ENCODE measurements at places on chromosomes 4 and X.
A peak's percentile ranks its signal among the peaks of the same experiment; 100 is the strongest.

DNA sequence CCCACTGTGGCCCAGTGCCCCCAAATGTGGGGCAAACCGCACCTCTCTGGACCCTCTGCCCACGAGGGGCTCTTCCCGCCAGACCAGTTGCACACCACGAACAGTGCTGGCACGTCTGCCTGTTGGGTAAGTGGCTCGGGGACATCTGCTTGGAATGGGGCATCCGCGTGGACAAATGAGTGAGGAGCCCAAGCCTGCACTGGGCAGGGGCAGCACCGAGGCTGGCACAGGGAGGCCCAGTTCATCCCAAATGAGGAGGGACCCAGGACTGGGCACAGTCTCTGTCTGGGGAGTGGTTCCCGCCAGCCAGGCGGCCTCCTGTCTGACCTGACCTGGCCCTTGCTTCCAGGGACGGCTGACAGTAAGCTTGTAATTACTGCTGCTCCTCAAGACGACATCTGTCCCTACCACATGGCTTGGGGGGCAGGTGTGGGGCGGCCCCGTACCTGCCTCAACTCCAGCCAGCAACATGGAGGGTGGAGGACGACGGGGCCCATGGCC lies 3.2 kb downstream of the SPON2 start:
- DNase-seq = no peak

- DNase-seq = no peak
These were observed 278.0 kb downstream of the PDGFC start for GRCh38 chr4:156693557-156693956.

- DNase-seq = no peak
These were observed 63.7 kb downstream of the STK32B start for GRCh38 chr4:5114950-5115349.

- DNase-seq = no peak
These were observed 140.2 kb upstream of the TBL1X start for GRCh38 chrX:9324676-9325075.

- DNase-seq = no peak
These were observed 656.9 kb upstream of the CPEB2 start for GRCh38 chr4:14345356-14345775.

DNA sequence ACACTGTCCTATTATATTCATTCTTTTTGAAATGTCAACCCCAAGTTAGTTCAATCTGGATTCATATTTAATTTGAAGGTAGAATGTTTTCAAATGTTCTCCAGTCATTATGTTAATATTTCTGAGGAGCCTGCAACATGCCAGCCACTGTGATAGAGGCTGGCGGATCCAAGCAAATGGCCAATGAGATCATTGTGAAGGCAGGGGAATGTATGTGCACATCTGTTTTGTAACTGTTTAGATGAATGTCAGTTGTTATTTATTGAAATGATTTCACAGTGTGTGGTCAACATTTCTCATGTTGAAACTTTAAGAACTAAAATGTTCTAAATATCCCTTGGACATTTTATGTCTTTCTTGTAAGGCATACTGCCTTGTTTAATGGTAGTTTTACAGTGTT lies 1.6 kb downstream of the CXCL1 start:
- DNase-seq = no peak

DNA sequence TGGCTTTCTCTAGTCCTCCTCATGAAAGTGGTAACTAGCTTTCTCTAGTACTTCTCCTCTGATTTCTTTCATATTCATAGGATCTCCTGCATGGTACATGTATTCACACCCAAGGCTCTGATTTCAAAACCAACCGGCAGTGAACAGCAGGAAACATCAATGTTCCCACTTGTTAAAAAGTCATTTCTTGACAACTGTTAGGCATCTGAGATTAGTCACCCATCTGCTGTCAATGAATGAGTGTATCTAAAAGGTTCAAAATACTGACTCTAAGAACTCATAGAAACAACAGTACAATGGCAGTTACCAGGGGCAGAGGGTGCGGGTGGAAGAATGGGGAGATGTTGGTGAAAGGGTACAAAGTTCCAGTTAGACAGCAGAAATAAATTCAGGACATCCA lies 31.5 kb upstream of the PUDP start:
- DNase-seq = no peak

DNA sequence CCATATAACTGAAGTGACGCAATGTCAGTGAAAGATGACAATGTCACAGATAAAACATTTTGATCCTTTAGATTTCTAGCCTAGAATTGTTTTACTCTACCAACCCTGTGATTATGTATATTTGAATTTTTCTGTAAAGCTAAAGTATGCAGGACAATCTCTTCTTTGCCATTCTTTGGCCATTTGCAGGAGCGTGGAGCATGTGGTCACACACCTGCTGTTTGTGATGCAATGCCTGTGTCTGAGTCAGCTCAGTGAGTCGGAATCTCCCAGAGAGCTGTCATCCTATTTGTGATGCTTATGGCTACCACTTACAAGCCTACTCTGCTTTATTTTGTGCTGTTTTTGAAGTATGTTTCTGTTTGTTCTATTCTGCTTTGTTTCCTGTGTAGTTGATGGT lies 214.5 kb downstream of the NAF1 start:
- no peak for DNase-seq

GRCh38 chr4:168572002-168572401 lies 75.2 kb downstream of the PALLD start:
- DNase-seq = no peak

GRCh38 chr4:142334931-142335330 lies 511.2 kb downstream of the INPP4B start:
- no peak for DNase-seq

- no peak for DNase-seq
These were observed 120.2 kb upstream of the ADGRL3 start for GRCh38 chr4:61079976-61080375.

GRCh38 chr4:133150486-133151340 lies 1.6 kb downstream of the PCDH10 start:
- peak; percentile 55 for DNase-seq

DNA sequence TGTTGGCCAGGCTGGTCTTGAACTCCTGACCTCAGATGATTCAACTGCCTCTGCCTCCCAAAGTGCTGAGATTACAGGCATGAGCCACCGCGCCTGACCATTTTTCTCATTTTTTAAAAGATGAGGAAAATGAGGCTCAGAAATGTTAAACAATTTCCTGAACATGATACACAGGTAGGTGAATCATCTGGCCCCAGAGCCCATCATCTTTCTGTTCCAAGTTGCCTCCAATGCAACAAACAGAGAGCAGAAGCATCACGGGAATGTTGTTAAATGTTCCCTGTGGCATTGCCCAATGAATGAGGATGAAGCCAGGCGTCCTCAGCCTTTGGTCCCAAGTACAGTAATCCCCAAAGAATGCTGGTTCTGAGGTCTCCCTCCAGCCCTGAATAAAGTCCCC lies 31.3 kb upstream of the ANXA5 start:
- DNase-seq = no peak

- DNase-seq = no peak
These were observed 2.4 kb downstream of the SLC49A3 start for GRCh38 chr4:686413-687040.

DNA sequence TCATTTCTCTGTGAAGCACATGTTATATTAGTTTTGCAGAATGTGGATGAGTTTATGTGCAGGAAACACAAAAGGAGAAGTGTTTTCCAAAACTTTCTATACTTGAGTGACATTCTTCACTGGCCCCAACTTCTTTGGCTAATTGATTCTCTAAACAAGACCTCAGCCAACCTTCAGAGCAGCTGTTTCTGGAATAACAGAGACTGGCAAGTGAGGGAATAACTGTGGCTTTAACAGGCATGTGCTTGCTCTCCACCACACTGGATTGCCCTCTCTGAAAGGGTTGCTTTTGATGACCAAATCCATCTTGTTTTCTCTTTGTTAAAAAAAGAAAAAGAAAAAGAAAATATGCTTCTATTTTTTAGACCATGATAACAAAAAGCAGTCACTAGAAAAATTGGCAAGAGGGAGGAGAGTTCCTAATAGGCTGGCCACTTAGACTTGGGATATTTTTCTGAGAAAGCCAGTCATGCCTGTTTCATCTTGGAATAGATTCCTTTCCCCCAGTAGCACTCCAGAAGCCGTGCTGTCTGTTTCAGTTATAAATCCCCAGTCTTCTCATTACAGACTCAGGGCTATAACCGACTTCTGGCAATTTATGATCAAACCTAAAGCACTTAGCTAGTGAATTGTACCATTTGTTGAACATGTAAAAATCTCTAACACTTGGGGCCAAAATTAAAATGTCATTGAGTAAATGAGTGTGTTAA lies 295.0 kb upstream of the NR3C2 start:
- DNase-seq = no peak

DNA sequence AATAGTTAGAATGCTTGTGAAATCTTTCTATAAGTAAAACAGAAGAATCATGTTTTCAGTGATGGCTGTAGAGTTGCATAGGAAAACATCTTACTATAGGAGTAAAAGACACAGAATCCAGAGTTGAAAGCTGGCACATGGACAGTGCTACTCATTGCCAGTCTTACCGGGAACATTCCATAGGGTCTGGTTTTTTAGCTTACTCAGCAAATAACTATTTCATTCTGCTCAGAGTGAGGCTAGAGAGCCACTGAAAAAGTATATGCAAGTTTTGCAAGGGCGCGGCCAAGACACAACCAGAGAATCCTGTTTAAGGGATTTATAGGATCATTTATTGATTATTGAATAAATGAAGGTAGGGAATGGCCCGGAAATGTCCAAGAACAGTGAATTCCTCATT lies 60.3 kb downstream of the MTHFD2L start:
- DNase-seq = no peak

DNA sequence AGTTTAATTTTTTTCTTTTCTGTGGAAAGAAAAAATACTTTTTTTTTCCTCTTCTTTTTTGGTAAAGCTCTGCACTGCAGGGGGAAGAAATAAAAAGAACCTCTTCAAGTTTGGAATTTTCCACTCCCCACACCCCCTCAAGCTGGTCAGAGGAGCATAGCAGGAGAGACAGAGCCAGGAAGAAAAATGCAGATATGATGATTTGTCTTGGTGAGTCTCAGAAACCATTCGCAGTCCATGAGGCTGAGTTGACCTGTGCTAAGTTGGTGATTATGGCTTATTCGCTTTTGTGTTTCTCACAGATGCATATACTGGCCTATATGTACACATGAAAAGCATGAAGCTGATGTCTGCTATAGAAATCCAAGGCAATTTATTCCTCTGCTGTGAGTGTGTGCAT lies 205.9 kb downstream of the LDB2 start:
- DNase-seq = no peak

DNA sequence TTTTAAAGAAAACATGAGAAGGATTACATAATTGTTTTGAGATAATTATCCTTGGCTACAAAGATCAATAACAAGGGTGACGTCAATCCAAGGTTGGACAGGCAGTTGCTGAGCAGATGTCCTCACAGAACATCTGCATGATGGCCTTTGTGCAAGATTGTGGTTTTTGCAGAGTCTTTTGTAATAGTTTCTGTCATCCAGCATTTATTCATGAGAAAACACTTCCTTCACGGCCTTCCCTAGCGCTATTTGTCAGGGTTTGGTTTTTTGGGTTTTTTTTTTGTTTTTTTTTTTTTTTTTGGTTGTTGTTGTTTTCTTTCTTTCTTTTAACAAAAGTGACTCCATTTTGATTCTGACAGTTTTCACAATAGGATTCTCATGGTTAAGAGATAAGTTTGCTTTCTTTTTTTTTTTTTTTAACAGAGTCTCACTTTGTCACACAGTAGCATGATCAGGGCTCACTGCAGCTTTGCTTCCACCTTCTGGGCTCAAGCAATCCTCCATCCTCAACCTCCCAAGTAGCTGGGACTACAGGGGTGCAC lies 31.5 kb upstream of the ELF2 start:
- DNase-seq = no peak

GRCh38 chr4:143554728-143555597 lies 41.5 kb downstream of the SMARCA5 start:
- no peak for DNase-seq

DNA sequence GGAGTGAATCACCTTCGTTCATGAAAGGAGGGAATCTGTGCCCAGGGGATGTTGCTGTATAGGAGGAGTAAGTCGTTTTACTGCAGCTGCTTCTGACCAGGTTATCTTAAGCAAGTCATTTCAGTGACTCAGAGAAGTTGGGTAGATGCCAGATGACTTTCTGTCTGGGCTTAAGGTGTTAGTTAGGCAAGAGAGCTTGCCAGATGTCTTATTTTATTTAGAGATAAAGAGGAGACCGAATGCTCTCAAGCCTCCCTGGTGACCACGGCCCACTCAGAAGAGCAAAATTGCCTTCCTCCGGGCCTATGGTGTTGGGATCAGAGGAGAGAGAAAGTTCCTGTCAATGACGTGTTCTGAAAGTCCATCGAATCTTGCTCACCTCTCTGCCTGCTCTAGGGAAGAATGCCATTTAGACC lies 16.3 kb upstream of the ZNF827 start:
- DNase-seq = no peak

- no peak for DNase-seq
These were observed 414.3 kb upstream of the RPS6KA3 start for GRCh38 chrX:20680998-20681397.

DNA sequence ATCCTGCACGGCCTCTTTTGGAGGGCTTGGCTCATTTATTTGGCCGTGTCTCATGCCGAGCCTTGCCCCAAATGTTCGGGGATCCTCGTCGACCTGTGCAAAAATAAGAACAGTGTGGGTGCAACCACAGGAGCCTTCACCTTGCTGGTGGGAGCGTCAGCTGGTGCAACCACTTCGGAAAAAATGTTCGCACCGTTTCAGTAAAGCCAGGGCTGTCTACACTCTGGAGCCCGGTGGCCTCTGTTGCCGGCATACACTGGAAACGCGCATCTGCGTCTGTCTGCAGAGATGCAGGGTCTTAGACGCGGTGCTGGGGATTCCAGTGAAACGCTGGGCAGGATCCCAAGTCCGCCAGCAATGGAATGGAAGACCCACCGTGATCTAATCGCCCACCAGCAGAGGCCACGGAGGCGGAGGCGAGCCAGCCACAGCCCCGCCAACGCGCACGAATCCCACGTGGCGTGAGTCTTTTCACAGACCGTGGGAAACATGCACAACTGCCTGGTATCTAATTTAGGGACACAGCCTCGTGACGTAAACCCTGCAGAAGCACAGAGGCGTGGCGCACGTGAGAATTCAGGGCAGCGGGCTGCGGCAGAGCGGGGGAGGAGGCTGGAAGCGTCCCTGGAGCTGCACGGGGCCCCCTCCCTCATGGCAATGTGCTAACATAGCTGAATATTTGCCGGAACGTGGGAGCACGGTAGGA lies 13.8 kb upstream of the MXD4 start:
- DNase-seq = no peak

GRCh38 chr4:186740822-186741221 lies 17.2 kb upstream of the FAT1 start:
- no peak for DNase-seq

- DNase-seq = no peak
These were observed 66.5 kb upstream of the TTC29 start for GRCh38 chr4:147012059-147012707.

- DNase-seq = no peak
These were observed 87.6 kb downstream of the HAUS3 start for GRCh38 chr4:2154215-2154740.

GRCh38 chr4:123415576-123415975 lies 19.0 kb downstream of the SPRY1 start:
- no peak for DNase-seq

DNA sequence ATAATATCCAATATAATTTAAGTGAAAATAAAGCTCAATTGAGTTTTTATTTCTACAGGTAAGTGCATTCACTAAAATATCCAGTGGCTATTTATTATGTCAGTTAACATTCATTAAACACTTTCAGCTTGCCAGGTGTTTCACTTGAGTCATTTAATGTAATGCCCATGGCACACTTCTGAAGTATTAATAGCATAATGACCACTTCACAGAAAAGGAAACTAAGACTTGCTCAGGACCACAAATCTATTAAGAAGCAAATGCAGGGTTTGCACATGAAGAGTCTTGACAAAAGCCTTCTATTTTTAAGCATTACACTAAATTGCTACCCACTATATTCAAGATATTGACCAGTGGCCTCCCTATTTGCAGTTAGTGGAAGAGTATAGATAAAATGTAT lies 612.7 kb downstream of the KCTD8 start:
- no peak for DNase-seq
